ENCODE measurements at places on chromosomes 7 and 10. TPM values are rescaled to one million over a fixed set of nuclear protein-coding genes. Genes with fewer than 3 reads are reported as not detected.

GRCh38 chr7:117005449-117005848, 52.1 kb downstream of the ST7 start:
- H3K4me1 ChIP-seq, result peaks cover 23% of the 10 kb centered on the region
- no peak overlapping the region for H3K4me3 ChIP-seq
- H3K36me3 ChIP-seq, result no peaks in the 10 kb centered on the region
- no peak for DNase-seq

POLR1F gene
- total RNA-seq, result 13.2 TPM

GRCh38 chr7:14389595-14389994, 400.1 kb upstream of the ETV1 start:
- H3K27ac ChIP-seq, result no peak overlapping the region
- no peak for DNase-seq
- no peaks in the 10 kb centered on the region for H3K27me3 ChIP-seq

GRCh38 chr10:69716711-69717560, 84.8 kb upstream of the COL13A1 start:
- no peak for DNase-seq
- no peaks in the 10 kb centered on the region for H3K27me3 ChIP-seq
- no peak overlapping the region for H3K27ac ChIP-seq
- no peak overlapping the region for H3K4me3 ChIP-seq
- no peaks in the 10 kb centered on the region for H3K4me1 ChIP-seq

DNA sequence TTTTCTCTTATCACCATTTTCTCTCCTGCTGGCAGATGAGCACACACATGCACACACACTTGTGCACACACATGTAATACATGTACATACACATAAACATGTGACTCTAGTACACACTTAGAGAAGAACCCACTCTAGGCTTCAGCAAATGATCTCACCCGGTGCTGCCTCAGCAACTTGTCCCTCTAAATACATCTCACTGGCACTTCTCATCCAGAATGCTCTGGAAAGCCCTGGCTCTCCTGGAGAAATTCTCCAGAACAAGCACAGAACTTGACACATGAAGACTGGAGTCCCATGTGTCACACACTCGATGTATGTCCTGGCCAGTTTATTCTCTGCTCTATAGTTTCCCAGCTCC, 254.9 kb downstream of the ELMO1 start:
- H3K27ac ChIP-seq, result no peak overlapping the region
- no peak for DNase-seq

DNA sequence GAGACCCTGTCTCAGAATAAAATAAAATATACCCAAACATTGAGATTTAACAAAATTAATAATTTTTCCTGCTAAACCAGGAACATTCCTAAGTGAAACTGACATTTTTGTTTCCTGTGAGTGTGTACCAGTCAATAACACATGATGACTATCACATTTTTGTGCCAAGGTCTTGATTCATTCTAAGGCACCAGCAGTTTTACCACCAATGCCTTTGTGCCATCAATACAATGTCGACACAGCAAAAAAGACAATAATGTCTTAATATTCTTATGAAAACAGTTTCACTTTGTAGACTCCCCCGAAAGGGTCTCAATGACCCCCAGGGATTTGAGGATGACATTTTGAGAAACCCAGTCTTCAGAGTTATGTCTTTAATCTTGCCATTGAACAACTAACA, 7.2 kb upstream of the CADPS2 start:
- no peaks in the 10 kb centered on the region for H3K4me1 ChIP-seq
- no peak for DNase-seq
- H3K4me3 ChIP-seq, result no peak overlapping the region

DNA sequence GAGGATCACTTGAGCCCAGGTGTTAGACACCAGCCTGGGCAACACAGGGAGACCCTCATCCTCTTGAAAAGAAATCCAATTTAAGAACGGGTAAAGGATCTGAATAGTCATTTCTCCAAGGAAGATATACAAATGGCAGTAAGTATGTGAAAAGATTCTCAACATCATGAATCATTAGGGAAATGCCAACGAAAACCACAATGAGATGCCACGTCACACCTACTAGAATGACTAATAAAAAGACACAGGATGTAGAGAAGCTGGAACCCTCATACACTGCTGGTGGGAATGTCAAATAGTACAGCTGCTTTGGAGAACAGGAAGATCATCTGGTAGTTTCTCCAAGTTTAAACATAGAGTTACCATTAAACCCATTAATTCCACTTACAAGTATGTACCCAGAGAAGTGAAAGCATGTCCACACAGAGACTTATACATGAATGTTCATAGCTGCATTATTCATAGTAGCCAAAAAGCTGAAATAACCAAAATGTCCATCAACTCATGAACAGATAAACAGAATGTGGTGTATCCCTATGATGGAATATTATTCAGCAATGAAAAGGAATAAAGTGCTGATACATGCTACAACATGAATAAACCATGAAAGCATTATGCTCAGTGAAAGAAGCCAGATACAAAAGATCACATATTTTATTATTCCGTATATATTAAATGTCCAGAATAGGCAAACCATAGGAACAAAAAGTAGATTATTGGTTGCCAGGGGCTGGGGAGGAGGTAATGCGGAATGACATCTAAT, 13.1 kb upstream of the ZMIZ2 start:
- no peaks in the 10 kb centered on the region for H3K4me1 ChIP-seq
- H3K4me3 ChIP-seq, result no peak overlapping the region
- H3K27ac ChIP-seq, result no peak overlapping the region
- H3K36me3 ChIP-seq, result no peaks in the 10 kb centered on the region
- no peak for DNase-seq

All from esophagus muscularis mucosa (tissue), 4 donors.